ENCODE measurements at places on chromosomes 6 and 20. TPM values are rescaled to one million over a fixed set of nuclear protein-coding genes. Genes with fewer than 3 reads are reported as not detected.

GRCh38 chr6:138052783-138053182 lies 54.4 kb downstream of the PERP start:
- H3K27ac ChIP-seq = no peak overlapping the region
- H3K27me3 ChIP-seq = no peaks in the 10 kb centered on the region
- no peak for DNase-seq
- H3K36me3 ChIP-seq = no peaks in the 10 kb centered on the region

DNA sequence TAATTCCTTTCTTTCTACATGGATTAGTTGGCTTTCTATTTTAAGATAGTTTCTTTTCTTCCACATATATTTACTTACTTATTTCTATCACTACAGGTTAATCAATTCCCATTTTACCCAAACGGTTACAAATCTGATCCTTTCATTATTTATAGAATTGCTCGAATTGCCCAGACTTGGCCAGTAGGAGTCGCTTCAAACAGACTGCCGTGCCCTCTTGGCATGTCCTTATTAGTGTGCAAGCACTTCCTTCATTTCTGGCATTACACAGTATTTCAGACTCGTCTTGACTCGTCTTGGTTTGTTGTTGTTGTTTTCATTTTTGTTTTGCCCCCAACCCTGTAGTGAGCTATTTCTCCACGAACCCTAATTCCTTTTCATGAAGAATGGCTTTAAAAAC lies 74.6 kb downstream of the SAMD3 start:
- H3K36me3 ChIP-seq = no peaks in the 10 kb centered on the region
- no peak overlapping the region for H3K4me3 ChIP-seq
- no peak overlapping the region for H3K27ac ChIP-seq
- no peaks in the 10 kb centered on the region for H3K4me1 ChIP-seq

DNA sequence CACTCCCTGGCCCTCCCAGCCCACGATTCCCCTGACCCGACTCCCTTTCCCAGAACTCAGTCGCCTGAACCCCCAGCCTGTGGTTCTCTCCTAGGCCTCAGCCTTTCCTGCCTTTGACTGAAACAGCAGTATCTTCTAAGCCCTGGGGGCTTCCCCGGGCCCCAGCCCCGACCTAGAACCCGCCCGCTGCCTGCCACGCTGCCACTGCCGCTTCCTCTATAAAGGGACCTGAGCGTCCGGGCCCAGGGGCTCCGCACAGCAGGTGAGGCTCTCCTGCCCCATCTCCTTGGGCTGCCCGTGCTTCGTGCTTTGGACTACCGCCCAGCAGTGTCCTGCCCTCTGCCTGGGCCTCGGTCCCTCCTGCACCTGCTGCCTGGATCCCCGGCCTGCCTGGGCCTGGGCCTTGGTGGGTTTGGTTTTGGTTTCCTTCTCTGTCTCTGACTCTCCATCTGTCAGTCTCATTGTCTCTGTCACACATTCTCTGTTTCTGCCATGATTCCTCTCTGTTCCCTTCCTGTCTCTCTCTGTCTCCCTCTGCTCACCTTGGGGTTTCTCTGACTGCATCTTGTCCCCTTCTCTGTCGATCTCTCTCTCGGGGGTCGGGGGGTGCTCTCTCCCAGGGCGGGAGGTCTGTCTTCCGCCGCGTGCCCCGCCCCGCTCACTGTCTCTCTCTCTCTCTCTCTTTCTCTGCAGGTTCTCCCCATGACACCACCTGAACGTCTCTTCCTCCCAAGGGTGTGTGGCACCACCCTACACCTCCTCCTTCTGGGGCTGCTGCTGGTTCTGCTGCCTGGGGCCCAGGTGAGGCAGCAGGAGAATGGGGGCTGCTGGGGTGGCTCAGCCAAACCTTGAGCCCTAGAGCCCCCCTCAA lies at the start of gene LTA:
LTA (plus strand) TSS at position 249 of the 871 bp plus-strand sequence; CDS start at position 703, 454 bp downstream.
- no peak within 1 kb of the TSS for H3K27ac ChIP-seq
- H3K4me1 ChIP-seq = no peaks in the 10 kb centered on the region
- DNase-seq = no peak
- no peaks in the 10 kb centered on the region for H3K36me3 ChIP-seq

- no peaks in the 10 kb centered on the region for H3K27me3 ChIP-seq
- H3K36me3 ChIP-seq = no peaks in the 10 kb centered on the region
- no peak overlapping the region for H3K27ac ChIP-seq
- H3K4me3 ChIP-seq = no peak overlapping the region
- peaks cover 7% of the 10 kb centered on the region for H3K4me1 ChIP-seq
Observed at GRCh38 chr6:133983099-133983939, 30.3 kb downstream of the TBPL1 start.

DNA sequence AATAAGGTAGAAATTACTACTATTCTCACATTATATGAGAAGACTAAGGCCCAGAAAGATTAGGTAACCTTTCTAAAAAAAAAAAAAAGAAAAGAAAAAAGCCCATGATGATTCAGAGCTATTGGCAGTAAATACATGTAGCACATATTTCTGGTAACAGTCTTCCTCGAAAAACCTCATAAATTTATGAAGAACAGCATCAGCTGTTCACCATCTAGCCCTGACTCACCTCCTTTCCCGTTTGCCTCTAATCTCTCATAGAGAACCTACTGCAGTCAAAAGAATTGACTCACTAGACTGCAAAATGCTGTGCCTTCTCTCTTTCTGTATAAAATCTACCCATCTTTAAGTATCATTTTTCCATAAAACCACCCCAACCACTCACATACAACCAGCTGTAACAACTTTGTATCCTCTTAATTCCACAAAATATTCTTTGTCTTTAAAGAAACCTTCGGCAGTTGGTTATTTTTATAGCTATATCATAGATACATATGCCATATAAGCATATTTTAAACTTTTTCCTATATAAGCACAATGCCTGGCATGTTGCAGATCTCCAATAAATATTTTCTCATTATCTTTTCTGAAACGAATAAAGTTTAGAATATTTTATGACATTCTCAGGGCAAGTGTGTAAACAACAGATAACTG lies 152.7 kb upstream of the ENPP5 start:
- H3K4me1 ChIP-seq = peaks cover 3% of the 10 kb centered on the region
- H3K4me3 ChIP-seq = no peak overlapping the region
- no peak overlapping the region for H3K27ac ChIP-seq

GRCh38 chr6:47420394-47421371 lies 56.9 kb upstream of the CD2AP start:
- DNase-seq = peak; percentile 32
- H3K27ac ChIP-seq = no peak overlapping the region
- H3K27me3 ChIP-seq = no peaks in the 10 kb centered on the region
- no peak overlapping the region for H3K4me3 ChIP-seq
- H3K4me1 ChIP-seq = no peaks in the 10 kb centered on the region

DNA sequence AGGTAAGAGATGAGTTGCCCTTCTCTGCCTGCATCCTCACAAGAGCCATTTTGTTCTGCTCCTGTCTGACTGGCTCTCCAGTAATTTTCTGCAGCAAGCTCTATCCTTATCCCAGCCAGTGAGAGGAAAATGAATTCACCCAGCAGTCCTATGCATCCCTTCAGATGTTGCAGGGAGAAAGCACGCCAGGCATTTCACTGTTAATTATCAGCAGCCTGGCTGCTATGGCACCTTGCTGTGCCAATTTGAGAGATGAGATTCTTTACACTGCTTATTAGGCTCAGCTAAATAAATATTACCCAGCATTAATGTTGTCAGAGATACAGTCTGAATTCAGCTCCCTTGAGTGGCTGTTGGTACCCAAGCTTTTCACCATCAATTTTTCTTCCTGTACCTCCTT lies 61.1 kb upstream of the SNAP25 start:
- no peak overlapping the region for H3K27ac ChIP-seq
- DNase-seq = no peak
- no peaks in the 10 kb centered on the region for H3K4me1 ChIP-seq
- no peak overlapping the region for H3K4me3 ChIP-seq

- H3K4me3 ChIP-seq = no peak overlapping the region
- no peaks in the 10 kb centered on the region for H3K4me1 ChIP-seq
- DNase-seq = no peak
- no peaks in the 10 kb centered on the region for H3K36me3 ChIP-seq
- H3K27me3 ChIP-seq = no peaks in the 10 kb centered on the region
Observed at GRCh38 chr6:53692172-53692571, 26.6 kb upstream of the KLHL31 start.

The EYS gene
- total RNA-seq = 0.03 TPM

The SLC52A3 gene
- 1.1 TPM for total RNA-seq

The ZNF334 gene
- 7.8 TPM for total RNA-seq

Data from pancreas (tissue), 10 donors.